ENCODE measurements at places on chromosomes 7 and 10. TPM values are rescaled to one million over a fixed set of nuclear protein-coding genes. Genes with fewer than 3 reads are reported as not detected.
A peak's percentile ranks its signal among the peaks of the same experiment; 100 is the strongest.

Gene MCM10
- 35.2 TPM for total RNA-seq

Gene GALNT11
- 29.9 TPM for total RNA-seq

Gene SRRM3
- total RNA-seq = 0.07 TPM

Gene TRUB1
- total RNA-seq = 41.4 TPM

Gene IDI2
- total RNA-seq = not detected

Gene LIPK
- total RNA-seq = not detected

Gene MIOS
- total RNA-seq = 64.9 TPM

Gene TMEM273
- total RNA-seq = not detected

Gene TPK1
- total RNA-seq = 1.2 TPM

Gene ZSCAN21
- total RNA-seq = 10.7 TPM

Gene IFT22
- 36.6 TPM for total RNA-seq

Gene MKRN1
- total RNA-seq = 40.0 TPM

Gene LRCH4
- 36.8 TPM for total RNA-seq

Gene KCNIP2
- 0.14 TPM for total RNA-seq

Gene PTER
- 9.7 TPM for total RNA-seq

Gene ACHE
- total RNA-seq = 0.51 TPM

Gene AGAP6
- 3.4 TPM for total RNA-seq

DNA sequence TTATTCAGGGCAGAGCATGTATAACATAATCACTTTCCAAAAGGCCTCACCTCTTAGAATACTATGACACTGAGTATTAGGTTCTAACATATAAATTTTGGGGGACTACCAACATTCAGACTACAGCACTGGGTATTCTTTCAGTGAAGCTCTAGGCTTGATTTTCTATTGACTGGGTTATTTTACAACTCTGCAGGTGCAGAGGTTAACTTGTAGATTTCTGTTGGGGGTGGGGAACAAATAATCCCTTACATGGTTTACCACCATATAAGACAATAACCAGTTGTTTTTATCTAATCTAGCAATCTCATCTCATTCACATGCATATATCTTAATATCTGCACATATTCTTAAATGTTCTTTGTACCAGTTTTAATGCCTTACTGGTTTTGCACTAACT lies 73.9 kb downstream of the ATE1 start:
- no peak for DNase-seq

- DNase-seq = no peak
Measured at GRCh38 chr10:86085136-86085535, 281.5 kb downstream of the GRID1 start.

- no peak for DNase-seq
Measured at GRCh38 chr10:30873411-30873810, 158.3 kb downstream of the ZNF438 start.

GRCh38 chr10:114135476-114135875 lies 38.5 kb downstream of the CCDC186 start:
- DNase-seq = no peak

DNA sequence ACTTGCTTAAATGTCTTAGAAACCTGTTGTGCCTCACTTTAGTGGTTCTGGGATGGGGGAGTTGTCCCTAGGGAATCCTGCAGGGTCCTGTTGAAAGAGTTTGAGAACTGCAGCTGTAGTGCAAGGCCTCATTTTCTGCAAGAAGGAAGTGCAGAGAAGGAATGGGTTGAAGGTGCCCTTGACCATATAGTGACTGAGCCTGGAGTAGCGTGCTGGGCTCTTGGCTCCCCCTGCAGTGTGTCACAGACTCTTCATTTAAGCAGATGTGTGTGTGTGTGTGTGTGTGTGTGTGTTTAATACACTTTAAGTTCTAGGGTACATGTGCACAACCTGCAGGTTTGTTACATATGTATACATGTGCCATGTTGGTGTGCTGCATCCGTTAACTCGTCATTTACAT lies 92.2 kb downstream of the GRK5 start:
- no peak for DNase-seq

GRCh38 chr7:140594131-140594691 lies 46.4 kb downstream of the DENND2A start:
- DNase-seq = no peak

DNA sequence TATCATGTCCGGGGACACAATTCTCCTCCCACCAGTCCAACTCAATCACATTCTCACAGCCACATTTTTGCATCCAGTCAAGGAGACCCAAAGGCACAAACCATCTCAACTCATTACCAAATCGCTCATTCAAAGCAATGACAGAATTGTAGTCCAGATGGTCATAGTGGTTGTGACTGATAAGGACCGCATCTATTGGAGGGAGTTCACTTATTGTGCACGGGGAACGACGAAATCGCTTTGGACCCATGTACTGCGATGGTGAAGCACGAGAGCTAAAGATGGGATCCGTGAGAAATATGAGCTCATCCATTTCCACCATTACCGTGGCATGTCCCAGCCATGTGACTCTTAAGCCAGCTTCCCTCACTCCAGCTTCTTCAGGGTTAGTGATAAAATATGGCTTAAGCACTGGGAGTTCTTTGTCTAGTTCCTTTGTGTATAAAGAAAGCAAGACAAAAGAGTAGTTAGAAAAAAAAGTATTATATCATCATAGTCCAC lies 29.1 kb downstream of the NAPEPLD start:
- DNase-seq = no peak

DNA sequence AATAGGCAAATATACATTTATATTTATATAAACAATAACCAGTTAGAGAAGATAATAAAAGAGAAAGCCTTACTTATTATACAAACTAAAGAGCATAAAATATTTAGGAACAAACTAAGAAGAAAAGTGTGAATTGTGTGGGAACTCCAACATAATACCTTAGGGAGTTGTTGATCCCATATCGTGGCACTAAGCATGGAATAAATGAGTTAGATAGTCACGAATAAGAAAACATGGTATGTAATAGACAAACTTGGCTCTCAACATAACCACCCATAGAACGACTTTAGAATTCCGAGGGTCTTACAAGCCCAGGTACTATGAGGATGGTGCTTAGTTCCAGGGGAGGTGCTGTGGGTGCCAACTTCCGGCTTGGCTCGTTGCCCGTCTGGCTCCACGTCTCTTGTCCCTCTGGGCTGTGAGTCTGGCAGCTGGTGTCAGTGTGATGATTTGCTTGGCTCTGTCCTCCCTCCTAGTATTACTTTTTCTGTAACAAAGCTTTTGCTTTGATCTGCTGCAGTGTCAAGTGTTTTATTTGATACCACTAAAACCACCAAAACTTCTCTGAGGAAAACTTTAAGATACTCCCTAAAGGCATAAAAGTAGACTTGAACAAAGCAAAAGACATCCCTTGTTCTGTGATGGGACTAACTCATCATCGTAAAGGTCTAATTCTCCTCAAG lies 9.5 kb upstream of the RBM20 start:
- DNase-seq = no peak

GRCh38 chr7:72109566-72109965 lies 302.6 kb downstream of the CALN1 start:
- no peak for DNase-seq

- DNase-seq = no peak
Measured at GRCh38 chr7:17815318-17815717, 125.0 kb downstream of the SNX13 start.

DNA sequence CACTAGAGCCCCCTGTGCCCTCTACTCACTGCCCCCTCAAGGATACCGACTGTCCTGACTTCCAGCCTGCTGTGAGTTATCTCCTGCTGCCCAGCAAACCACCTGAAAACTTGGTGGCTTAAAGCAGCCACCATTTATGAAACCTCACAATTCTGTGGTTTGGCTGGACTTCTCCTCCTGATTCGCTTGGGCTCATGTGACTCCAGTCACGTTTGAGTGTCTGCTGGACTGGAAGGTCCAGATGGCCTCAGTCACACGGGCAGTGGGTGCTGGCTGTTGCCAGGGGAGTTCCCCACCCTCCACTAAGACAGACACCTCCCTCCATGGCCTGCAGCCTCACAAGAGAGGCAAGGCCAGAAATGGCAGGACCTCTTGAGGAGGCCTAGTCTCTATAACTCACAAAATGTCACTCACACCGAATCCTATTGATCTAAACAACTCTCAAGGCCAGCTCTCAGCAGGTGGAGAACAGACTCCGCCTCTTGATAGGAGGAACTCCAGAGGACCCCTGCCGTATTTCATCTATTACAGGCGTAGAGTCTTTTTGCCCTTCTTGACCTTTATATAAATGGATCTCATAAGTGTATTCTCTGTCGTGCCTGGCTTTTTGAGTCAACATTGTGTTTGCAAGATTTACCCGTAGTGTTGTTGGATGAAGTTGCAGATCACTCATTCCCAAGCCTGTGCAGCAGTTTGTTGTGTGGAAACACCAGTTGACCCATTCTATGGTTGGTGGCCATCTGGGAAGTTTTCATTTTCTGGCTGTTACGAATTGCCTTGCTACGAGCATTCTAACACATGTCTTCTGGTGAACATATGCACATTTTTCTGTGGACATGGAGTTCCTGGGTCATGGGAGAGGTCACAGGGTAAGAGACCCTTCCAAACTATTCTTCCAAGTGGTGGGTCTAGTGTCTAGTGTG lies 48.3 kb downstream of the ZMIZ1 start:
- DNase-seq = no peak

DNA sequence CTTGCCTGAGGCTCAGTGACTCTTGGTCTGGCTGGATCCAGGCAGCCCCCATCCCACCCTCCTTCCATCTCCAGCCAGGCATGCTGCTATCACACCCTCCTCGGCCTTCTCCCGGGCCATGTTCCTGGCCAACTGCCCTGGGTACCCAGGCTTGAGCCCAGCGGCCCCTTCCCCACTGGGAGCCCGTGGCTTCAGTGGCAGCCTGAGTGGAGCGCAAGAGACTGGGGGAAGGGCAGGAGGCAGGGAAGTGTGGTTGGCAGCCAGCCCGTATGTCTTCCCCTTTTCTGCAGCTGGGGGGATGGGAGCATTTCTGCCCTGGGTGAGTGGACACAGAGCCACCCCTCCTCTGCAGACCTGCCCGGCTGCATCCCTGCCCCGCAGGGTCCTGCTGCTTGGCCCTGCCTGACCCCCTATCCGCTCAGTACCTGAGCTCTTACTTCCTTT lies 148.5 kb downstream of the ARHGAP22 start:
- no peak for DNase-seq

- DNase-seq = no peak
Measured at GRCh38 chr10:71665456-71665855, 54.1 kb downstream of the C10orf105 start.

- peak; percentile 26 for DNase-seq
Measured at GRCh38 chr10:112000466-112000865, 183.1 kb downstream of the GPAM start.

DNA sequence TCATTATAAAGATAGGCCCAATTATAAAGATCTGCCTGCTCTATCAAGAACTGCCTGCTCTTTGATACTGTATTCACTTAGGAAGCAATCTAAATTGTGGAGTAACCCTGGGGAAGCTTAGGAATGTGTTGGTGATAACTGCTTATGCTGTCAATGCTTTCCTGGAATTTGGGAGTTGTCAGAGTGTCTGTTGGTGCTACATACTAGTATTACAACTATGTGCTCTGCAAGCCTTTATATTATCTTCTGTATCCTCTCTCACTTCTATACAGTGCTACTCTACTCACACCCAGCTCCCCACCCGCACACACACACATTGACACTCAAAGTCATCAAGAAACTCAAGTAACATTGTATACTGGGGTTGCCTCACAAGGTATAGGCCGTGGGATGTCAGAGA lies 6.1 kb downstream of the ZNF277 start:
- DNase-seq = peak; percentile 50

DNA sequence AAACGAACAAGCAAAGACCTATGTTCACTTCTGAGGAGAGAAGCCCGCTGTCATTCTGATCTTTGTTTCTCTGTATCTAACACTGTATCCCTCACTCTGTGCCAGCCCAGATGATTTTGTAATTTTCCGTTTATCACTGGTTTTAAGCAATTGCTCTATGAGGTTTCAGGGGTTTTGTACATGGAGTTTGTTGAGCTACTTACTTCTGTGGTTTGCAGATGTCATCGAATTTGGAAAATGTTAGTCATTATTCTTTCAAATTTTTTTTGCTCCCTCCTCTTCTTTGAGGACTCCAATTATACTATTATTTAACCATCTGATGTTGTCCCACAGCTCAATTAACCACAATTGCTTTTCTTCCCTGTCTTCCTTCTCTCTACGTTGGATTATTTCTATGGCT lies 650.9 kb upstream of the IGFBP3 start:
- no peak for DNase-seq

GRCh38 chr10:50561266-50561665 lies 62.5 kb downstream of the SGMS1 start:
- peak; percentile 78 for DNase-seq

- DNase-seq = no peak
Measured at GRCh38 chr10:15817409-15818046, 42.8 kb downstream of the MINDY3 start.

DNA sequence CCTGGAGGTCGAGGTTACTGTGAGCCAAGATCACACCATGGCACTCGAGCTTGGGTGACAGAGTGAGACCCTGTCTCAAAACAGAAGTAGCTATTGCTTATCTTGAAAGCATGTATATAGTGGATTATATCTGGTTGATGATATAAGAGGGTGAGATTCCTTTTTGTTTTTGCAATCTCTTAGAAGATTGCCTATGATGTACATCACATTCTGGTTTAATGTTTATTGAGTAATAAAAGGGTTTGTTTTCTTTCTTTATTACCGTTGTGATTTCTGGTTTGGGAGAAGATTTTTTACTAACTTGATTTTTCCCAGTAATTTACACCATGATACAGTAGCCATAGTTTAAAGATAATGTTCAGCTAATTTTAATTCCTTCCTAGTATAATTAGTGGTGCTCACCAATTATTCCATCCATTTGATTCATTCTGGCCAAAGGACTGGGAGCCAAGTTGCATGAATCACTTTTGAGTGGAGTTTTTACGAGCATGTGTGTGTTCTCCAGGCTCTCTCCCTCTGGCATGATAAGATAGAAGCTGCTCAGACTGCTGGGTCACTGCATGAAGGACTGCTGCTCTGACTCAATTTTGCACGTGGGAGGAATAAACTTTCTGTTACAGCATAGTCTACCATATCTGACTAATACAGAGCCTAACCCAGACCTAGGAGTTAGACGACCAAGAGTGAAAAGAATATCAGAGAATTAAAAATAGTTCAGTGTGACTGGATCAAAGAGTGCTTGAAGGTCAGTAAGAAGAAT lies 13.5 kb upstream of the TSPAN13 start:
- peak; percentile 67 for DNase-seq

GRCh38 chr10:66307826-66308225 lies 618.0 kb upstream of the LRRTM3 start:
- DNase-seq = no peak

DNA sequence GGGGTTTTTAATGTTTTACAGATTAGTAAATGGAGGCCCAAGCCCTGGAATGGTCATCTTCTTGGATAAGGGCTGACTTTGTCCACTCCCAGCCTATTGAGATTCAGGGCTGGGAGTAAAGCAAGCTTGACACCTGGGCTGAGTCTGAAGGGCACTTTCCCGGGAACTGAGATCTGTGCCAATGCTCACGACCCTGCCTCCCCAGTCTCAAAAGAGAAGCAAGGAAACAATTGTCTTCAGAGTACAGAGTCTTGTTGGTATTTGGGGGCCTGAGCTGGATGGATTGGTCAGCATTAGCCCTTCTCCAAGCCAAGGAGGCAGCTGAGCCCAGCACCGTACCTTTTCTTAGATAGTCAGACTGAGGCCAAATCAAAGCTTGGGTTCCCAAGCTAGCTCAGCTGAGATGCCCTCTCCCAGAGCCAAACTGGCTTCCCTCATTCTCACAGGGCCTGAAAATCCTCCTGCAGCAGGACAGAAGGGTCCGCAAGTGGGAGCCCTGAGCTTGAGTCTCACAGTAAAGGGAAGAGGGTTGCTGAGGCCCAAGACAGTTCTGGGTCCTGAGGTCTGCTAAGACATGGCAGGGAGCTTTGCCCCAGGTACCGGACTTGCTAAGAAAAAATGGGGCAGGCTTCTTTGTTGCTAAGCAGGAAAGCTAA lies 3.7 kb downstream of the DDIT4 start:
- DNase-seq = no peak

GRCh38 chr7:71384094-71384493 lies 252.2 kb downstream of the GALNT17 start:
- no peak for DNase-seq

Measured in epithelial cell of proximal tubule (primary cell).